Activated T-helper 9 cell treated with anti-CD3 and anti-CD28 coated beads, Interleukin-2, amount 50 U/mL, for 16 hours (primary cell): ENCODE measurements at places on chromosomes 2 and 18.

DNA sequence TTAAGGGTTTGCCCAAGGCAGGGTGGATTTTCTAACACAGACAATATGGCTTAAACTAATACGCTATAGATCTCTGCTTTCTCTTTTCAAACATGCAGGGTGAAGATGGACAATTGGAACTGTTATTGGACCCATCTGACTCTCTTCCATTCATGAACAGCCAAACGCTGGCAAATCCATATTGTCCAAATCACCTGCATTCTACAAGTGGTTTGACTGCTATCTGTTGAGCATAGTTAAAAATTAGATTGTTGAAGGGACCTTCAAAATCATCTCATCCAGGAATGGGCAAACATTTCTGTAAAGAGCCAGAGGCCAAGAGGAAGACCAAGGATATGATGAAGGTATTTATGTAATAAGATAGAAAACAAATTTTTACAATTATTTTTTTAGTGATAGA lies 65.6 kb downstream of the EPHA4 start:
- no peak for DNase-seq

DNA sequence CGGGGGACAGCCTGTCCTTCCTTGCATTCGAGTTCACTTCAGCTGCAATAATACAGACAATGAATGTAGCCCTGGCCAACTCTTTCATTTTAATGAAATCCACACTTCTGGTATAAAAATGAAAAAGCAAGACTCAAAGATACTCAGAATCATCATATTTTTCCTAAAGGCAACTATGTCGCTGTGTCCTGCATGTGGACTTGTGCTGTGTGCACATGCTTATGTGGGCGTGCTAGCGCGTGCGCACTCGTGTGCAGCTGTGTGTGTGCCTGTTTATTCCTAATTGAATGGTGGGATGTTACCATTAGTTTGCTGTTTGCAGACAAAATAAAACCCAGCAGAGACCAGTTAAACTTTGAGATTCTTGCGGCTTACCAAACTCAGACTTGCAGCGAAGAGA lies 49.6 kb downstream of the SMIM21 start:
- DNase-seq: no peak

GRCh38 chr2:99386011-99386410 lies 48.8 kb downstream of the EIF5B start:
- no peak for DNase-seq

- no peak for DNase-seq
Observed at GRCh38 chr18:80251700-80252099, 4.4 kb upstream of the PARD6G start.

GRCh38 chr18:77373730-77374445 lies 124.2 kb downstream of the GALR1 start:
- no peak for DNase-seq

- DNase-seq: no peak
Observed at GRCh38 chr18:61582202-61582710, 249.0 kb downstream of the CDH20 start.

- DNase-seq: no peak
Observed at GRCh38 chr2:76641506-76641905, 880.7 kb downstream of the LRRTM4 start.

DNA sequence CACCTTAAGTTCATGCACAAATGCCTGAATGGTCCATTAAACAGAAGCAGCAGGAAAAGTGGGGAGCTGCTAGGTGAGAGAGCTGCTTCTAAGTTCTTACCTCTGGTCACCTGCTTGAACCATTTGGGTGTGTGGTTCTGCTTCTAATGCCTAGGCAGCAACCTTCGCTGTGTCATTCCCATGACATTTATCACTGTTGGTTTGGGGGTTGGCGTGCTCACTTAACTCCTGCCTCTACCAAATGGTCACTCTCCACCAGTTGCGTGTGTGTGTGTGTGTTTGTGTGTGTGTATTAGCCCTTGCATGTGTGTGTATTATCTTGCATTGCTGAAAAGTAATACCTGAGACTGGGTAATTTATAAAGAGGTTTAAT lies 56.2 kb downstream of the NCAPH start:
- DNase-seq: no peak

- DNase-seq: no peak
Observed at GRCh38 chr2:31693882-31694281, 113.1 kb upstream of the SRD5A2 start.

DNA sequence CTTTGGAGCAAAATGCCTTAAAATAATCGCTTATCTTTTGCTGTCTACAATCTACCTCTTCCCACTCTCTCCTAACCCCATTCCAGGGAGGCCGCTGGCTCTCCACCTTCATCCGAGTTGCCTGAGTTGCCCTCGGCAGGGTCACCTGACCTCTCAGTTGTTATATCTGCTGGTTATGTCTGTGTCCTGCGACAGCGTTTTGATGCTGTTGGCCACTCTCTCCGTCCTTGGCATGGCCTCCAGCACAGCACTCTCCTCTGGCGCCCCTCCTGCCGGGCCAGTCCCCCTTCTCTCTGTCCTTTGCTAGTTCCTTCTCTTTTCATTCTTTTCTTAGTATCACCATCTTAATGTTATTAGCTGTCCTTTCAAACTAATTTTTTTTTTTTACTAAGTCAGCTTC lies 41.6 kb downstream of the TRAF3IP1 start:
- no peak for DNase-seq
